ENCODE measurements at places on chromosomes 7 and 10.

GRCh38 chr10:122465401-122466040, 4.2 kb downstream of the HTRA1 start:
- DNase-seq = no peak

DNA sequence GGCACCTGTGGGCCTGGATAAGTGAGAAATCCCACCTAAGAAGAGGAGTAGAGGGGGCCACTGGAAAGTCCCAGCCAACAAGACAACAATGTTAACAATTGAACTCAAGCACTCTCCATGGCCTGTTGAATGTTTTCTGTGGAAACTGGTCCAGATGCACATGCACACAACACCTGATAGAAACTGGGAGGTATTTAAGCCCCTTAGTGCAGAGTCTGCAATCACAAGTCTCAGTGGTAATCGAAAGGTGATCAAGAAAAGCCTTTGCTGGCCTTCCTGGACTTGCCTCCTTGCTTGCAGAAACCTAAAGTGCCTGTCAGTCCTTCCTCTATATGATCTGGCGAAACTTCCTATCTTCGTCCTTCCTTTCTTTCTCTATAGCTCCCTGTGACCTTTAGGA, 30.6 kb upstream of the HNRNPH3 start:
- no peak for DNase-seq

DNA sequence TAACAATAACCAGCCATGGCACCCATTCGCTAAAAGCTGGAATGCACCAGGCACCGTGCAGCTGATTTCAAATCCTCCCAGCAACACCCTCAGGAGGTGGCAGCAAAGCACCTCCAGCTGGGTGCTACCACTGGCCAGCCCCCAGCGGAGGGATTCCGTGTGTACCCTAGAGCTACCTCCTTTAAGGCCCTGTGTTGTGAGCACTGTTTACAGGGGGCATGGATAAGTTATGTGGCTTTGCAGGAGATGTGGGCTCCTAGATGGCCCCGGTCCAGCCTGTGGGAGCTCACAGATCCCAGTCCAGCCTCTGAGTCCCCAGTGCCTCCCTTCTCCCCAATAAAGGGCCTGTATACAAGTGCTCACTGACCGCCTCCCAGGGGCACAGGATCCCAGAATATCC, 27.1 kb downstream of the TNRC18 start:
- no peak for DNase-seq

DNA sequence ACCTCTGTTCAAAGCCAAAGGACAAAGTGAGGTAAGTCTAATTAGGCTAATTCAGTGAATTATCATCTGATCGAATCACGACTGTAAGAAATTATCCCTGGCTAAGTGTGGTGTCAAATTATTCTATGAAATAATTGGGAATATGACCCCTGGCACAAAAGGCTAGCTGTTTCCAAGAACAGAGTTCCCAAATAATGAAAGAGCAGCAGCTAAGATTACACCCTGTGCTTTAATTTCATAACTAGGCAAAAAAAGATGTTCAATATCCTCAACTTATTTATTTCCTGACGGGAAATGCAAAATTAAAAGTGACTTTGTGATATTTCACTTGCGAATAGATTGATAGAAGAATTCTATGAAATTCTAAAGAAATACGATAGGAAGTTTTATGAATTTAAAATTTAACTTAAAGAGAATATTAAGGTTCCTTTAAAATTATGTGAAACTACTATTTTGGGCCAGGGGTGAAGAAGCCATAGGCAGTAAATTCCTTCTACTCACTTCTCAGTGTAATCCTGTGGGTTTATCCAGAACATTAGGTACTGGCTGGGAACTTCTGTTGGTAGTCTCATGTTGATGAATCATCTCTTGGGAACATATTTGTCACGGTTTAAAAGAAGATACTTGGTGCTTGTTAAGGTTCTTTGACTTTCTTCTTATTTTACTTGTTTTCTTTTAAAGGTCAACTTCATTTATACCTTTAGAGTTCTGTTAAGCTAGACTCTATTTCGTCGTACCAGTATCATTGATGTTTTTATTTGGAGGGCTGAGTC, 148.5 kb downstream of the POLR1F start:
- no peak for DNase-seq

DNA sequence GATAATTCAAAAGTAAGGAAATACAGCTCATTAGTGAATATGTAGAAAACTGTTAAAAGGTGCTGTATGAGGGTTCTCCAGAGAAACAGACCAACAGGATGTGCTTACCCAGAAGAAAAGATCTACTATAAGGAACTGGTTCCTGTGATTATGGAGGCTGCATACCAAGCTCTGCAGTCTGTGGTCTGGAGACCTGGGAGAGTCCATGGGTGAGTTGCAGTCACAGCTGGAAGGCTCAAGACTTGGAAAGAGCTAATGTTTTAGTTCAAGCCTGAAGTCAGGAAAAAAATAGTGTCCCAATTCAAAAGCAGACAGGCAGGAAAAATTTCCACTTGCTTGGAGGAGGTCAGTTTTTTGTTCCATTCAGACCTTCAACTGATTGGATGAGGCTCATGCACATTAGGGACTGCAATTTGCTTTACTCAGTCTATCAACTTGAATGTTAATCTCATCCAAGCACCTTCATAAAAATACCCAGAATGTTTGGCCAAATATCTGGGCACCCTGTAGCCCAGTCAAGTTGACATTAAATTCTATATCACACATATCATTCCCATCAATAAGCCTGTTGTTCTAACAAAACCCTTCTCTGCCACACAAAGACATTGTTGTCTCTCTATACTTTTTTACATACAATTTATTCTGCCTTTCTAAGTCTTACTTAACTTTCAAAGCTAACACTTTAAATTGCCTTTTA, 197.9 kb upstream of the KLF6 start:
- DNase-seq = no peak

DNA sequence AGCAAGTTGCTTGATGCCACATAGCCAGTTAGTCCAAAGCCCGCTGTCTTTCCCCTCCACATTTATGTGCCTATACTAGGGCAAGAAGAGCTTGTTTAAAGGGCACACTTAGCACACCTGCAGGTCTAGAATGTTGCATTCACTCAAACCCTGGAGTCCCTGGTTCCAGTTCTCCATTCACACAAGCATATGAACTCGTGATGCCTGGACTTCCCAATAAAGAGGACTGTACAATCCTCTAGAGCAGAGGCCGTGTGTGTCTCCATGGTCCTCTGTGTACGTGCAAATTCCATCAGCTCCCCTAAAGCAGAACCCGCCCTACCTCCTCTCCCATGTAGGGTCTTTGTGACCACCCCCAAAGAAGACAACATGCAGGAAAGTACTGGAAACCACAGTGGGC, 3.0 kb upstream of the SH3PXD2A start:
- DNase-seq = no peak
